NCI-H510A (cell line): ENCODE measurements at places on chromosomes 16 and 17.

DNA sequence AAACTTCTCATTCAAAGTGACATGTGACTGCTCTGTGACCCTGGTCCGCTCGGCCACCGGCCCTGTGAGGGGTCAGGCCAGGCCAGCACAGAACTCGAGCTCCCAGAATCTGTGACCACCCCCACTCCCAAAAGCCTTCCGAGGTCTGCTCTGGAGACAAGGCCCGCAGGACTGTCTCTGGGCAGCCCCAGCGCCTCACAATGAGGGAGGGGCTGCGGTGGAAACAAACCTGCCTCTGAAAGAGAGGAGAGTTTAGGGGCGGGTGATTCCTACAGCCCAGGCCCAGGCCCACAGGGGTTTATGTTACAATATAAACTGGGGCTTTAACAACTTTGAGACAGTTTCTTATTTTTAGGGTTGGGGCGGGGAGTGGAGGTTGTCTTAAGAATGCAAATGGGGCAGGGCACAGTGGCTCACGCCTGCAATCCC lies 19.9 kb downstream of the IGFBP4 start:
- no peak for DNase-seq

GRCh38 chr17:20988896-20989295 lies 53.9 kb downstream of the USP22 start:
- no peak for DNase-seq

- DNase-seq: no peak
Measured at GRCh38 chr16:22093996-22094395, 1.7 kb downstream of the VWA3A start.

DNA sequence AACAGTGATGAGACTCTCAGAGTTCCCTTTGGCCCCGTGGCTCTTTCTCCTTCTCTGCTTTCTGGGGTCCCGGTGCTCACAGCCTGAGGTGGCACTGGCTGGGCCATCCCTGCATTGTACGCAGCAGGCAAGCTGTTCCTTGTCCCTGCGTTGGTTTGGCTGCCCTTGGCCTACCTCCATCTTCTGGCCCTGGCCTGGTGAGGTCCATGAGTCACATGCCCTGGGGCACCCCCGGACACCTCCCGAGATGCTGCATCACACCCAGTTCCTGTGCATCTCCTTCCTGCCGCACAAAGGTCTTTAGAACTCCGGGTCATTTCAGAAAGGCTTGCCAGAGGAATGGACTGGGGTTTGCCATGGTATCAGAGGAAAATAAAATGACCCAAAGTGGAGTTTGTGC lies 9.5 kb downstream of the SULT1A2 start:
- DNase-seq: no peak

- no peak for DNase-seq
Measured at GRCh38 chr16:30895627-30896260, 670 bp upstream of the CTF1 start.

GRCh38 chr16:84085773-84086172 lies 31.0 kb downstream of the MBTPS1 start:
- no peak for DNase-seq

- DNase-seq: no peak
Measured at GRCh38 chr16:75272097-75272551, 20.7 kb upstream of the BCAR1 start.

DNA sequence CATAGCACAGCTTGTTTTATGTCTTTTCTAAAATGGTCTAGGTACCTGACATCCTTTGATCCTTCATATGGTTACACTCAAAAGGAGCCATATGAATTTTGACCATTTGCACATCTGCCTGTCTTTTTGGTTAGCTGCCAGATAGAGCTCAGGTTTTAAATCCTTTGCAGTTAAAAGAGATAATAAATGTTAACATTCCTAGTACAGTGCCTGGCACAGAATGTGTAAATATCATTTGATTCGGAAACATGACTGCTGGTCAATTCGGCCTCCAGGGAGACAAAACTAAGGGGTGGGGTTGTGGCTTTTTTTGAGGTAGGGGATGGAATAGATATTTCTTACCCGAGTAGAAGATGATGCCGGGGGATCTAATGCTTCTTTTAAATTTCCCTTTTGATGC lies 64.2 kb downstream of the FTO start:
- DNase-seq: no peak

DNA sequence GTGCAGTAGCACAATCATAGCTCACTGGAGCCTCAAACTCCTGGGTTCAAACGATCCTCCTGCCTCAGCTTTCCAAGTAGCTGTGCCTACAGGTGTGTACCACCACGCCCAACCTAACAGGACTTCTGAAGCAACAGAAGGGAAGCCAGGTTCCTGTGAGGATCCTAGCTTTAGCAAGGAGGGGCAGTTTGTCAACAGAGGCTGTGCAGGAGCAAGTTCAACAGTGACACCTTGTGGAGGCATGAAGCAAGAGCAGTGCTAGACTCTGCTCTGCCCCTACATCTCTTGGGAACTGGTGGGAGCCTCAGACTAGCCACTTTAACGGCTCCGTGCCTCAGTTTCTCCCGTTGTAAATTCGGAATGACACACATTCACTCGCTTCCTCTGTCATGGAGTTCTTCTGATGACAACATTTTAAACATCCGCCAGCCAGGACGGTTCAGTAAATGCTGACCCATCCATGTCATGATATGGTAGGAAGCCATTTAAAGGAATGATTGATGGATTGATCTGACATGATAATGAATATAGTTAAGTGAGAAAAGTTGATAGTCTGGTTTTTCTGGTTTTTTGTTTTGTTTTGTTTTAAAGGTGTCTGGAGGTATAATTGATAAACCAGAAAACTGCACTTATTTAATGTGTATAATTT lies 218.7 kb downstream of the MRTFB start:
- peak; percentile 12 for DNase-seq

- DNase-seq: no peak
Measured at GRCh38 chr17:1373707-1374237, 26.2 kb downstream of the YWHAE start.

GRCh38 chr16:79415983-79416640 lies 184.4 kb downstream of the MAF start:
- no peak for DNase-seq

DNA sequence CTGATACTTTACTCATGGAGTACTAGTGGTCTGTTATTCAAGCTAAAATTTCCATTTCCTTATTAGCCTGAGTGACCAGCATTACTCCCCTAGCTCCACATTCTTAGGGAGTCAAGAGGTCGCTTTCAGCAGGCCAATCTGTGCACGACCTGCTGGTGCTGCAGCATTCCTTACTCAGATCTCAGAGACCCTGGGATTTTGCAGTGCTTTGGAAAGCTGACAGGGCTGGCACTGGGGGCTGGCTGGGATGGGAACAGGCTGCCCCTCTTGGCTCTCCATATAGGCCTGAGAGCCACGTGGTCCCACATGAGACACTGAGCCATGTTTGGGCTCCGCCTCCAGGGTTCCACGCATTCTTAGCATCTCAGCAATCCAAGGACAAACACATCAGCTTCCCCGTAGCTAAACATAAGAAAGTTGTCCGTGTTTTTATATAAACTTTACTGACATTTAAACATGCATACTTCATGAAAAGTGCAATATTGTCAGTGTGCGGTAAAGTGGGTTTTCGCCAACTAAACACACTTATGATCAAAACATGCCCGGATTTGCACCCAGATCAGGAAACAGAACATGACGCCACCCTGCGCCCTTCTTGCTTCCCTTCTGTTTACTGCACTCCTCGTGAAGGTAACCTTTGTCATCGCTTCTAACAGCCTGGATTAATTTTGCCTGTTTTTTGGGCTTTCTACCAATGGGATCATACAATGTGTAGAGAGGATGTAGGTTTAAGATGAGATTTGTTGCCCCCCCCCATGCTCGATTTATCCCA lies 254.5 kb upstream of the CACNG5 start:
- no peak for DNase-seq

DNA sequence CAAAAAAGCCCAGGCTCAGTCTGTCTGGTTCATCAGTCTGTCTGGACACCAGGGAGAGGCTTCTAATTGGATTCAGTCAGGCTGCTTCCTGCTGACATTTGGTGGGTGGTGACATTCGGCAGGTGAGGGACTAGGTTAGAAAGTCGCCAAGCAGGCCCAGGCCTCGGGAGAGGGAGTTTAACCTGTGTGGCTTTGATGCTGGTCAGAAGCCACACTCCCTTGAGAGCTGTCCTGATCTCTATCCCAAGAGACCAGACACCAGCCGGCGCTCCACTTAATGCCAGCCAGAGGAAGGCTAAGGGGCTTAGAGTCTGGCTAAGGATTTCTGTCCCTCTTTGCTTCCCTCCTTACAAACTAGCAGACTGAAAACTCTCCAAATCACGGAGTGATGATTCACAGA lies 135.0 kb downstream of the GSG1L start:
- DNase-seq: no peak

DNA sequence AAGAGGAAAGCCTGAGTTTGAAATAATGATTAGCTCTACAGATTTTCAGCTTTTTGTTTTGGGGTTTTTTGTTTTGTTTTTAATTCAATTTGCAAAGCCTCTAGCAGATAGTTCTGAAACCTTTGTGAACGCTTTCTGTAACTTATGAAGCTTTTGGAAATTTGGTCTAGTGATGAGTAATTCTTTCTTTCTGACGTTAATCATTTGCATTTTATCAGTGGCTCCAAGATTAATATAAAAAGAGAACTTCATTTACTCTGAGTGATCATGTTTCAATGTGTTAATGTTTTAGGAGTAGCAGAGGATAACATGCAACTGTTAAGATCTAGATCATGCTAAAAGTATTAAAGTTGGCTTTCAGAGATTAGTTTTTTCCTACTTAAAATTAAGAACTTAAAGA lies 160.3 kb upstream of the TBX2 start:
- DNase-seq: no peak

DNA sequence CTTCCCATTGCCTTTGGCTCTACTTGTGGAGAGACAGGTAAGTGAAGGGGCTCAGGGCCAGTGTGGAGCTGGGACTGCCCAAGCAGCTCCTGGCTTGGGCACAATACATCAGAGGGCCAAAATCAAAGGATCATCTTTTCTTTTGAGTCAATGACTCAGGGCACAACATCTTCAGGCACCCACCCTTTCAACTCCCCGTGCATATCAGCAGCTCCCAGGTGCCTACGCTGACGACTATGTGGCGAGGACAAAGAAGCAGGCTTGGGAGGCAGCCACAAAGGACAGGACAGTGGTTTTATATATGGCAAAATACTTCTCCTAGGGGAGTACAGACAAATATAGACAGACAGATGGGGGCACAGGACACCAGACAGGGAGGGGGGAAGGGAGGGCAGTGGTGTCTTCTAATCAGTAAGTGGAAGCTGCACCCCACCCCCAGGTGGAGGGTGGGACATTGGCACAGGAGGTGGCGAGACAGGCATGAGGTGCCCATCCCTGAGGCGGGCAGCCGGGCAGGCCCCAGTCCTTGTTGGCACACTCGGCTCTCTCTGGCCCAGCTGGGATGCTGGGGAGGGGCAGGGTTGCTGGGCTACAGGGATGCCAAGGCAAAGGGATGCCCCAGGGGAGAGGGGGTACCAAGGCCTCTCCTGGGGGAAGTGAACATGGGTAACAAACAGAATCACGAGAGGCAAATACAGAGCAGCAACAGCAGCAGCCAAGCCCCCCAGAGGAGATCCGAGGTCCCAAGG lies 7.7 kb upstream of the ARL5C start:
- no peak for DNase-seq

- DNase-seq: no peak
Measured at GRCh38 chr16:53743149-53743566, 39.2 kb downstream of the FTO start.

GRCh38 chr17:55168958-55169687 lies 95.6 kb upstream of the HLF start:
- DNase-seq: no peak

- DNase-seq: peak; percentile 33
Measured at GRCh38 chr16:67150047-67150832, 558 bp downstream of the B3GNT9 start.

DNA sequence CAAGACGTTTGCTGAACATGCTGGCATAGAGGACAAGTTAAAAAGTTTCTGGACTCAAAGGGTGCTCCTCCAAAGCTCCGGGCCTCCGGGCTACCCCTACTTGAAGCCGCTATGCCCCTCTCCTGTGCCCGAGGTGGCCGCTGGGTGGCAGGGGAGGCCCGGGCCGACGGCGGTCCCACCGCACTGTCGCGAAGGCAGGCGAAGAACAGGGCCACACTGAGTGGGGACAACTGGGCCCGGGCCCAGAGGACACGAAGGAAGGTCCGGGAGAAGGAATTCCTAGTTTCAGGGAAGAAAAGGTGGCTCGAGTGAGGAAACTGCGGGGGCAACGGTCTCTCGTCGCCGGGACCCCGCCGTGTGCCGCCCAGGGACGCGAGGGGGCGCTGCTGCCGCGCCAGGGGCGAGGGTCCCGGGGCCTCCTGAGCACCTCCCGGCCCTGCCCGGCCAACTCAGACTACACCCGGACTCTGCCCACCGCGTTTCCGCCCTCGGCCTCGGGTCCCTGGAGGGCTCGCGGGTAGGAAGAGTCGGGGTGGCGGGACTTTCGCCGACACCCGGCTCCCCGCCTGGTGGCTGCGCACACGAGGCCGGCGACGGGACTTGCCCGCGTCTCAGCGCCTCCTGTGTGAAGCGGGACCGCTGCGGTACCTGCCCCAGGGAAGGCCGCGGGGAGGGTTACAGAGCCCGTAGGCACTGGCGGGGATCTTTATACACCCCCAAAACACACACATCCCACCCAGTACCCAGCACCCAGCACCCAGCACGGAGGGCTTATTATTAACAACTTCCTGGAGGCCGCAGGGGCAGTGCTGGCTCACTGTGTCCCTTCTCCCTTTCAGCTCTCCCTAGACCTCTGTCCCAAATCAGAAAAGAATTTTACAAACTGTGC lies 772 bp upstream of the CHCT1 start:
- DNase-seq: peak; percentile 52

GRCh38 chr17:15270628-15271381 lies 5.7 kb upstream of the PMP22 start:
- no peak for DNase-seq

GRCh38 chr17:50361561-50362480 lies 11.2 kb downstream of the MRPL27 start:
- DNase-seq: peak; percentile 13

DNA sequence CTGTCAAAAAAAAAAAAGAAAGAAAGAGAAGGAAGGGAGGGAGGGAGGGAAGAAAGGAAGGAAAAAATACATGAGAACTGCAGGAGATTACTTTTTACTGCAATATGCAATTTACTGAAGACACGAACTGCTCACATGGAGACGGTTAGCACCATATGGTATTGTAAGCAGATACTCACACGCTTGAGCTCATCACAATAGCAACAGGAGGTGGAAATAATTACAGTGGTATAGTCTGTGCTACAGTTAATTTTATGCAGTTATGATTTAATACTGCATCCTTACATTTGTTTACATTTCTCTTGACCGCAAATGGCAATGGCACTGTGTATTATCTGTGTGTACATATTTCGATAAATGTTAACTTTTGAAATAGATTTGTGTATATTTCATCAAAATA lies 21.4 kb upstream of the SLC46A1 start:
- DNase-seq: no peak

DNA sequence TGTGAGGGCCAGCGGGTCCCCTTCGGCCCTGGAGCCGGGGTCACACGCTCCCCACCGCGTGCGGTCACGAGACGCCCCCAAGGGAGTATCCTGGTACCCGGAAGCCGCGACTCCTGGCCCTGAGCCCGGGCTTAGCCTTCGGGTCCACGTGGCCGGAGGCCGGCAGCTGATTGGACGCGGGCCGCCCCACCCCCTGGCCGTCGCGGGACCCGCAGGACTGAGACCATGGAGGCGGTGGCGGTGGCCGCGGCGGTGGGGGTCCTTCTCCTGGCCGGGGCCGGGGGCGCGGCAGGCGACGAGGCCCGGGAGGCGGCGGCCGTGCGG lies at the start of gene NAGLU:
Gene NAGLU, plus strand, starts transcription at position 194 of the 324 bp plus-strand sequence. Its CDS starts 32 bp downstream, at position 226.
- DNase-seq: peak; percentile 81
